ENCODE measurements at places on chromosomes 2 and 18. TPM values are rescaled to one million over a fixed set of nuclear protein-coding genes. Genes with fewer than 3 reads are reported as not detected.

The SESTD1 gene
- total RNA-seq: 105 TPM

The TMEM178A gene
- total RNA-seq: not detected

The GLS gene
- 212 TPM for total RNA-seq

GRCh38 chr2:207330912-207331311 lies 165.2 kb upstream of the KLF7 start:
- no peaks in the 10 kb centered on the region for H3K36me3 ChIP-seq
- no peaks in the 10 kb centered on the region for H3K4me1 ChIP-seq
- no peak for DNase-seq
- H3K27ac ChIP-seq: no peak overlapping the region
- H3K27me3 ChIP-seq: no peaks in the 10 kb centered on the region

DNA sequence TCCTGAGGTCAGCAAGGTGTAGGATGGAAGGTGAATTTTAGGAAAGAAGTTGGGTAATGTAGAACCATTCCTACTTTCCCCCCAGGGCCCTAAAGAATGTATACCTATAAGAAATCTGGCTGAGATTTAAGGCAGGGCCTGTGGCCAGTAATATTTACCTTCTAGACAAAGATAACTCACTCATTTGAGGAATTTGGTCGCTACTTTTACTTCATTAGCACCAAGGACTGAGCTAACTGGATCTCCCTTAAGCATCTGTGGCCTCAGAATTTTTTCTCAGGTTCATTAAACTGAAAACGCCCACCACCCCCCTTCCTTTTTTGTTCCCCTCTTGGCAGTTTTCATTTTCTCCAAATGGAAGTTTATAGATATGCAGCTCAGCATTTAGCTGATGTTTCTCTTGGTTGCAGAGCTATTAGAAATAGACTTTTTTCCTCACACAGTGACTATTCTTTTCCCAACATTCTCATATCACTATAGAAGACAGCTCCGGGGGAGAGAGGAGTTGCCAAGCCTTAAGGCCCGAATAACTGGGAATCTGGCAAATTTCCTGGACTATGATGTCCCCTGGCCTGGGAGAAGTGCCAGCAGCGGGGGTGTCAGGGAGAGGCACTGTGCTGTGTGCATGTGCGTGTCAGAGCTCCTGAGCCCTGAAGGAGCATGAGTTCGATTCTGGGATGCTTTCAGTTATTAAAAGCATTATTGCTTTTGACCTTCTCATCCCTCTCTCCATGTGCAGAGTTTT lies 310.9 kb downstream of the PRKCE start:
- H3K4me1 ChIP-seq: peaks cover 33% of the 10 kb centered on the region
- no peaks in the 10 kb centered on the region for H3K36me3 ChIP-seq
- no peak overlapping the region for H3K4me3 ChIP-seq
- DNase-seq: no peak

DNA sequence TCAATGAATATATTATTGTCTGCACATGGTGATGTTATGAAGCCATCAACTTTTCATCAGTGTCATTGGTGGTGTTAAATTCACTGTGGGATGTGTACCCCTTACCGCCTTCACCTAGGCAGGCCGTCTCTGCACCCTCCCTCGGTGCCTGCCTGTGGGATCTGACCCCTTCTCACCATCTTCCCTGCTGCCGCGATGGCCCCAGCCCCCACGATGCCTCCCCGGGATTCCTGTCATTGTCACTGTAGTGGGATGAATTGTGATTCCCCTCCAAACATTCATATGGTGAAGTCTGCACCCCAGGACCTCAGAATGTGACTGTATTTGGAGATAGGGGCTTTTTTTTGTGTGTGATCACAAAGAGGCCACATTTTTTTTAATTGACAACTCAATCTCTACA lies 198.3 kb upstream of the HS6ST1 start:
- no peaks in the 10 kb centered on the region for H3K36me3 ChIP-seq
- DNase-seq: no peak
- no peak overlapping the region for H3K27ac ChIP-seq
